ENCODE measurements at places on chromosomes 7 and 10.

DNA sequence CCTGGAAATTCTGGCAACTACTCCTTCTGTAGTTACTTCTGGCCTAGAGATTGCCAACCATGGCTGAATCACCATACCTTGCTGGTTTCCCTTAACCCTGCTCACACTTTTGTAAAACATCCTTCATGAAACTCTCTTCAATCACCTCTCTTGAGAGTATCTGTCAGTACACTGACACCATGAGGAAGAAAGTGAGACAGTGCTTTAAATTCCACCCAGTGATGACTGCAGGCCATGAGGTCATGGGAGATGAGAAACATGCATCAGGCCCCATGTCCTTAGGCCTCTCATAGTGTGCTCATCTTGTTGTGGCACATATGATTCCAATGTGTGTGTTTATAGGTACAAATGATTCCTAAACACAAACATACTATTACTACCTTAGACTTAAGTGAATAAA, 24.6 kb upstream of the NAMPT start:
- DNase-seq, result no peak

- no peak for DNase-seq
These were observed 273.9 kb upstream of the MGMT start for GRCh38 chr10:129193148-129193547.

- no peak for DNase-seq
These were observed 70.8 kb downstream of the EEPD1 start for GRCh38 chr7:36223851-36224250.

- no peak for DNase-seq
These were observed 697.8 kb downstream of the NRG3 start for GRCh38 chr10:82572744-82573143.

GRCh38 chr7:106521541-106521940, 139.4 kb downstream of the CCDC71L start:
- DNase-seq, result no peak

DNA sequence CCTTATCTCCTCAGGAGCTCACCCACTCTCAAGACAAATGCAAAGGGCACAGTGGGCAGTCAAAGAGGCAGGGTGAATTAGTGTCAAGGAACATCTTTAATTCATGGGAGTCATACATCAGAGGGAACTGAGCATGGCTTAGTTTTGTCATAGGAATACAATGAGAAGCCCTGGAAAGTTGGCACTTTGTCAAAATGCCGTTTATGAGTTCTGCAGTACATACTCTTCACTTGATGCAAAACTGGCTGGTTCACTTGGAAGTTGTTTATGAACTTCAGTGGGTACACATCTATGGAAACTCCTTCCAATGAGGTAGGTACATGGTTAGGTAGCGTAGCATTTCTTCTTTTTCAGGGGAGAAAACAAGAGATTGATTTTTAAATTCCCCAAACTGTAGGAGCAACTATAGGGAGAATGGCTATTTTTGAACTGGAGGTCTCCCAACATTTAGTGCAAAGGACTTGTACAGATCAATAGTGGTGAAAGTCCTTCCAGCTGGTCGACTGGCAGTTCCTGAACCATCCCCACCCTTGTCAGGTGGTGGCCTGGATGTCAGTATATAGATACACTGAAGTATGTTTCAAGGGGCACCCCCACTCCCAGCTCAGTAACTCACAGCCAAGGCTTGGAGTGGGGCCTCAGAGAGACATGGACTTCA, 580.5 kb downstream of the REEP3 start:
- DNase-seq, result no peak

DNA sequence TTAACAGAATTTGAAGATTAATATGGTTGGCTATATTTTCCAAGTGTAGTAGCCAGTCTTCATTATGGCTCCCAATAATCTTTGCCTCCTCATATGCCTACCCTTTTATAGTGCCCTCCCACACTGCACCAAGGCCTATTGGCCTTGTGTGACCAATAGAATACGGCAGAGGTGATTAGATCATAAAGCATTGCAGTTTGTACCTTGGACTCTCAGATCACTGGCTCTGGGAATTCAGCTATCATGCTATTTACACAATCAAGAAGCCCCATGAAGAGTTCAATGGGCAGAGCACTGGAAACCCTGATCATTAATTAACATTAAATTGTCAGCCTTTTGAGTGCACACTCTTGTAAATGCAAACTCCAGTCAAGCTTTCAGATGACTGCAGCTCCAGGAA, 154.5 kb upstream of the MAGI2 start:
- no peak for DNase-seq

GRCh38 chr10:122159141-122159970, 111.7 kb upstream of the BTBD16 start:
- DNase-seq, result no peak

GRCh38 chr10:117896517-117896916, 150.2 kb downstream of the RAB11FIP2 start:
- no peak for DNase-seq

GRCh38 chr10:86191166-86191565, 175.4 kb downstream of the GRID1 start:
- no peak for DNase-seq

Data from stimulated activated CD8-positive, alpha-beta memory T cell treated with anti-CD3 and anti-CD28 coated beads, Interleukin-12 subunit alpha, Interleukin-12 subunit beta, amount 100 ng/mL, for 1 hour (primary cell).